ENCODE measurements at places on chromosomes 2 and 18. TPM values are rescaled to one million over a fixed set of nuclear protein-coding genes. Genes with fewer than 3 reads are reported as not detected.

DNA sequence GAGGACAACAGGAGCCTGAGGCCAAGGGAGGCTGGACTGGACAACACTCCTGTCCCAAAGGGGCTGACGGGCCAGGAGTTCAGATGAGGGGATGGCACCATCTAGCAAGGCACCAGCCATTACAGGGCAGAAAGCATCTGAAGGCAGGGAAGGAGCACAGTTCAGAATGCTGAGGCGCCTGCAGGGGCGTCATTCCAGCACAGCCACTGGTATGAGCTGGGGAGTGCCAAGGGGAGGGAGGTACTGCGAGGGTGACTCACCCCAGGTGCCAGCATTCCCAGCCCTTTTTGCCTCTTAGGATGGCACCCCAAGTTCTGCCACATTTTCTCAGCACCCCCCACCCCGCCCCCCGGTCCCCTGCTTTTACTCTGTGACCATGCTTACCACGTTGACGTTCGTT, 129.8 kb upstream of the EPAS1 start:
- DNase-seq: no peak

DNA sequence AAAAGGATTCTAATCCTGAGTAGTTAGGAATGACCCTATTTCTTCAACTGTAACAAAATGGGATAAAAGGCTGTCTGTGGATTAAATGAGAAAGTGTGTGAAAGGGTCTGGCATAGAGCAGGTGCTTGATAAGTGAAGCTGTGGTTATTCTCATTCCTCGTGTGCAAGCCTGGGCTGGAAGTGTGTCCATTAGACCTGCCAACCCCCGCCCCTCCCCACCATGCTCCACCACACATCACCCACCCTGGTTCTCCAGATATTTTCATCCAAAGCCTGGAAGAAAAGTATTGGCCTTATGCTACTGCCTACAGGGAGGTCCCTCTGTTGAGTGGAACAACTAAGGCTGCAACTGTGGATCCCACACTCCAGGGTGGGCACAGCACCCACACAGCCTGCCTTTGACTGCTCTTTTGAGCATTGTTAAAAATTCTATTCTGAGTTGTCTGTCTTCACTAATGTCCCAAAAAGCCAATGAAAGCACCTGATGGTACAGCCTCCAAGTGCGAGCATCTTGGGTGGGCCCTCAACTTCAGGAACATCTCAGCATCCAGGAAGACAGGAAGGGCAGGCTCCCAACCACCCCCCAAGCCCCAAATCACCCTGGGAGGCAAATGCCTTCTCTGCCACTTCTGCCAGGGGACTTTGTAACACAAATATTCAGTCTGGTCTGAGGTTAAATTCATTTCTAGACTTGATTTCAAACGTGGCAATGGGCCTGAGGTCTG, 102.8 kb upstream of the PPP1CB start:
- DNase-seq: no peak

Gene CD8B
- 273 TPM for total RNA-seq

Gene POTEE
- total RNA-seq: 0.46 TPM

- DNase-seq: no peak
Measured at GRCh38 chr2:201938156-201938775, 95.4 kb upstream of the FZD7 start.

Gene RUFY4
- not detected for total RNA-seq

GRCh38 chr18:74110149-74110548, 37.5 kb downstream of the FBXO15 start:
- DNase-seq: no peak
